Myocyte (in vitro differentiated cells): ENCODE measurements at places on chromosomes 6 and 20. TPM values are rescaled to one million over a fixed set of nuclear protein-coding genes. Genes with fewer than 3 reads are reported as not detected.

- DNase-seq = no peak
These were observed 49.6 kb downstream of the ATXN1 start for GRCh38 chr6:16711546-16712254.

DNA sequence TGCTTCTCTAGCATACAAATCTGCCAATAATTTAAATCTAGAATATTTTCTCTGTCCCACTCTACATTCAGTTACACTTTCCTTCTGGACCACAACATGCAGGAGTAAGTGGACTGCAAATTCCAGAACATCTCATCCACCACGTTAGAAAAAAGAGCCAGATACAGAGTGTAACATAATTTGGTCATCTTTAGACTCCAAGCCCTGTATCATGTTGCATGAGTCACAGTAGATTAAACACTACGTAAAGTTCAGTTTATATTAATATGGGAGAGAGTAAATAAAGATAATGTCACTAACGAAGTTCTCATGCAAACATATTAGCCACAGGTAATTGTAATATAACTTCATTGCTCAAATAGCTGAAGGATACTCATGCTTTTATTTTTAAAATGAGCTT lies 327.0 kb downstream of the C6orf118 start:
- DNase-seq = no peak

DNA sequence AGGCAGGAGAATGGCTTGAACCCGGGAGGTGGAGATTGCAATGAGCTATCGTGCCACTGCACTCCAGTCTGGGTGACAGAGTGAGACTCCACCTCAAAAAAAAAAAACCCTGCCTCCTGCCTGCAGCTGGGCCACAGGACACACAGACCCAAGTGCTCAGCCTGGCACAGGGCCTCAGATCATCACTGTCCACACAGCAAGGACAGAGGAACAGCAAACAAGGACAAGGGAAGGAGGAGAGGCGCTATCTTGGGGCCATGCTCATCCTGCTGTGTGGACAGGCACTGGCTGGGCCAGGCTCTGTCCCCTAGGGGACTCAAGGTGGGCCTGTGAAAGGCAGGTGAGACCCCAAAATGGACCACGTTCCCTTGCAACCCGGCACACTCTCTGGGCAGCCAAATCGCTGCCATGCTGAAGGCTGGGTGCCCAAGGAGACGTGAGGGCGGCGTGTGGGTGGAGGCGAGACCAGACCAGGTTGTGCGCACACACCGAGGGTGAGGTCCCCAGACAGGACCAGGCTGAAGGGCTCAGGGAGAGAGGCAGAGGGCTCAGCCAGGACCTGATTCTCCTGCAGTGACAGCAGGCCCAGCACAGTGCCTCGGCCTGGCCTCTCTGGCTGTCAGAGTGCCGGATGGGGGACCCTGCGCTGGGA lies 9.1 kb downstream of the UCKL1 start:
- DNase-seq = no peak

DNA sequence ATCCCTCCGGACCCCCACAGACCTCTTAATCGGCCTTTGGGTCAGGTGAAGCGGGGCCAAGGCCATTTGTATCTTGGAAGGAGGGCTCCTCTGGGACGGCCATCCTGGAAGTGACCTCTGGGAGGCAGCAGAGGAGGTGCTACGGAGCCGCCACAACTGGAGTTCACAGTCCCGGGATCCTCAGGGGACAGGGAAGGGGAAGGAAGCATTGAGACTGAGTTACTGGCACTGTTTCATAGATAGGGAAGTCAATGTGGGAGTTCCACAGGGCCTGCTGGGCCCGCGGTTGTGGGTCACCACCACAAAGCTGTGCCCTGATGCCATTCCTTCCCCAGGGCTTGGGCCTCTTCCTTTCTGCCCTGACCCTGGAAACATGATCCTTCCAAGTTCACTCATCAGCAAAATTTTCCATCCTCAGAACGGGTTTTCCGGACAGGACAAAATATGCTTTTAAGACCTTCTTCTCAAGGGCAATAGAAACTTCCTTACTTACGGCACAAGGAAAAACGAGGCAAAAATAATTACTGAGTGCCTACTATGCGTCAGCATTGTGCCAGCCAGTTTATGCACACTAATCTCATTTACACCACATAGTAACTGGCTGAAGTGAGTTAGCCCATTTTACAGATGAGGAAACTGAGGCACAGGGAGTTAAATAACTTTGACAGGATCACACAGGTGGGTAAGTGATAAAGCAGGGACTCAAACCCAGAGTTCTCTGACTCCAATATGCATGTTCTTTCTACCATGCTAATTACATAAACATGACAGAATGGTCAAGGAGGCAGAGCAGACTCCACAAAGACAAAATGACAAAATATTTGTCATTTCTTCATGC lies 143.8 kb downstream of the UNC5CL start:
- peak; percentile 85 for DNase-seq

Gene FOXO3
- total RNA-seq = 49.2 and 58.6 TPM in 2 replicates

- peak; percentile 29 for DNase-seq
These were observed 39.1 kb upstream of the ANKRD60 start for GRCh38 chr20:58267389-58268215.

Gene RNF182
- total RNA-seq = 8.1 and 8.8 TPM in 2 replicates

Gene OPRL1
- total RNA-seq = 1.0 and 1.1 TPM in 2 replicates

DNA sequence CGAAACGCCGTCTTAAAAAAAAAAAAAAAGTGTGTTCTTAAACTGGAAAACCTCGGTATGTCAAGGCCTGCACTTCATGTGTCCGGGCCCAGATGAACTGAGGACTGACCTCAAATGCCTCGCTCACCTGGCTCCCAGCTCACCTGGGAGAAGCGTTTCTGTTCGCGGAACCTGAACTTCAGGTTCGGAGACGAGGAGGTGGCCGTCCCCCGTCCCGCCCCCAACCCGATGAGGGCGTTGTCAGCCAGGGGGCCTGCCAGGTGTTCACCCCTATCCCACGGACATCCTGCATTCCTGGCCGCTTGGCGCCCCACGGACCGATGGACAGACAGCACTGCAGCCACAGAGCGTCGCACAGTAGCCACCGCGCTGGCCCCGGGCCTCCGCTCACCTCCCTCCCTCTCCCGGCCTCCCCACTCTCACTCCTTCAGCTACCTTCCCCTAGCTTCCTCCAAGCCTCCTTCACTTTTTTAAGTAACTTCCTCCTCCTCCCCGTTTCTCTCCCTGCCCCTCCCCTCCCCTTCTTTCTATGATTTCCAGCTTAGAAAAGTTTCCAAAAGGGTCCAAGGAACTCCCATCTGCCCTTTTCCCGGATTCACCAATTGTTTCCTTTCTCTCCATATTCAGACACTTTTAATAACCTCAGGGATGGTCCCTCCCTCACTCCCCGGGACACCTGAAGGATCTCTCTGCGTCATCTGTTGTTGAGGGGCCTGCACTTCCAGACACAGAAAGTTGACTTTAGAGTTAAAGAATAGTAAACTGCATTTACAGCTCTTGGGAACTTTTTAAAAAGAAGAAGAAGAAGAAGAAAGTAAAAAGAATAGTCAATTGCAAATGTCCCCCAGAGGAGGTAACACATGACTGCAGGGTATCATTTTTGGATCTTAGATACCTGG lies 22.7 kb upstream of the MCM3 start:
- DNase-seq = no peak

- no peak for DNase-seq
These were observed 156.9 kb downstream of the FAXC start for GRCh38 chr6:99192561-99192960.

- no peak for DNase-seq
These were observed 179.7 kb upstream of the SHLD1 start for GRCh38 chr20:5570452-5570851.

Gene NRSN1
- total RNA-seq = not detected in 2 replicates

GRCh38 chr6:169266746-169267591 lies 13.3 kb upstream of the THBS2 start:
- DNase-seq = no peak

- DNase-seq = no peak
These were observed 34.5 kb upstream of the BPIFA2 start for GRCh38 chr20:33133373-33133941.

- no peak for DNase-seq
These were observed 39.5 kb downstream of the CPXM1 start for GRCh38 chr20:2760952-2761305.

DNA sequence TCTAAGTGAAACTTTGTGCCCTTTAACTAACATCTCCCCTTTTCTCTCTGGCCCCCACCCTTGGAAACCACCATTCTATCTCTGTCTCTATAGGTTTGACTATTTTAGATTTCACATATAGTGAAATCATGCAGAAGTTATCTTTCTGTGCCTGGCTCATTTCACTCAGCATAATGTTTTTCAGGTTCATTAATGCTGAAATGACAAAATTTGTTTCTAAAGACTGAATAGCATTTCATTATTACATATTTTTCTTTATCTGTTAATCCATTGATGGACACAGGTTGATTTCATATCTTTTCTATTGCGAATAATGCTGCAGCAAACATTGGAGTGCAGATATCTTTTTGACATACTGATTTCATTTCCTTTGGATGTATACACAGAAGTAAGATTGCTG lies 30.7 kb downstream of the MEI4 start:
- DNase-seq = no peak

- peak; percentile 20 for DNase-seq
These were observed 86.7 kb upstream of the AGPAT4 start for GRCh38 chr6:161360520-161360919.

DNA sequence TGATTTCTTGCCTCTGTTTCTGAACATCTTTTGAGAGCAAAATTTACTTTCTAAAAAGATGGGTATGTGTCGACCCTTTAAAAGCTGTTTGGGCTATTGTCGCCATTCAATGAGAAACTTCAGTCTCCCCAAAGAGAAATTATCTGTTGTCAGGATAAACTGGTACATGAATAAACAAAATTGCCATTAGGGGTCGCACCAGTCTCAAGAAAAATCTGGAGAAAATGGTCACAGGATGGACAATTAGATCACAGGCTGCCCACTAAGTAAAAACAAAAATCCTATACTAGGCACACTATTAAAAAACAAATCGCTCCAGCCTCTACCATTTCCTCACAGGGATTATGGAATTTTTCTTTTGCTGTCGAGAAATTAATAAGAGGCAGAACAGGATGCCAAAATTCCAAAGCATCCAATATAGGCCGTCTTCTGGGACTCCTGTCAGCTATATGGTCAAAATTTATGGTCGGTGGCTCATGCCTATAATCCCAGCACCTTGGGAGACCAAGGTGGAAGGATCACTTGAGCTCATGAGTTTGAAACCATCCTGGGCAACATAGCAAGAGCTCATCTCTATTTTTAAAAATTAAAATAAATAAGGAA lies 5.5 kb upstream of the HLA-E start:
- peak; percentile 80 for DNase-seq

Gene MYB
- total RNA-seq = 0.21 TPM in 1 of 2 replicates, not detected in the other

- no peak for DNase-seq
These were observed 20.1 kb downstream of the CDKAL1 start for GRCh38 chr6:20554326-20554725.

Gene MOCS1
- 12.8 and 14.6 TPM in 2 replicates for total RNA-seq

DNA sequence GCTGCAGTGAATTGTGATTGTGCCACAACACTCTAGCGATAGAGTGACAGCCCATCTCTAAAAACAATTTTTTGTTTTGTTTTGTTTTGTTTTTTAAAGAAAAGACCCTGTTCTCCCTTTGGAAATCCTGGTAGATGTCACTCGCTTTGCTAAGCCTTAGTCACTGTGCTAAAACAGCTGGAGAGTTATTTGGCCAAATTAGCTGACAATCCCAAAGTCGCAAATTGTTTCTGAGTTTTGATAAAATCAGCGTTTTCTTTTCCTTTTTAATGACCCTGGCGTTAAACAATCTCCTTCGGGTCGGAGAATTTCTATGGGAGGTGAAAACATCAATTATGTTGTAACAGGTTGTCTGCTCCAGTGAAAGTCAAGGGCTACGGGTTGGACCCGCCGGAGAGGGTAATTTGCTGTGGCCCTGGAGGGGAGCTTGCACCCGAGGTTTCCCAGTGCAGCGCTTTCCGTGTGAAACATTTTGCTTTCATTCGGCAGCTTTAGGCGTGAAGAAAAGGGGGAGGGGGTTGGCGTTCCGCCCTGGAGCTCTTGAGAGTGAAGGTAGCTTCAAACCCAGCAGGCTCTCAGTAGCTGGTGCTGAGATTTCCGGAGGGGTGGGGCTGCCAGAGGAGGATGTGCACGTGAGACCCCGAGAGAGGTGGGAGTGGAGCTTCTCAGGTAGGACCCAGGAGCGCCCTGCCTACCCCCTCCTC lies 296.6 kb downstream of the PHACTR1 start:
- DNase-seq = no peak

Gene HCRTR2
- not detected in 2 replicates for total RNA-seq

- no peak for DNase-seq
These were observed 212.6 kb downstream of the SOD2 start for GRCh38 chr6:159480471-159480870.

DNA sequence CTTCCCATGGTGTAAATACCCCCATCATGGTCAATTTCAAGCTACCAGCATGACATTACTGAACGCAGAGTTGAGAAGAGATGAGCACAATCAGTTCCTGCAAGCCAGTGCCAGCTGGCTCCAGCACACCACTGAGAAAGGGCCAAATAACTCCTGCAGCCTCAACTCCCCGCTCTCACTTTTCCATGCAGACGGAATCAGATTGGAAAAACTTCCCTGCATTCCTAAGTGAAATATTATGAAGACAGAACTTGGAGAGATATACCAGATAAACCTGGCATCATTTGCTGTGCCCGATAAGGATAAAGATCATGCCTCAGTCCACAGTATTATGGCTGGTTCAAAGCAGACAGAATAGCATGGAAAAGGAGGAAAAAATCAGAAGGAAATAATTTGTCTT lies 56.7 kb downstream of the FILIP1 start:
- no peak for DNase-seq

Gene ARFRP1
- total RNA-seq = 47.1 and 63.1 TPM in 2 replicates

Gene PCNA
- total RNA-seq = 57.8 and 63.9 TPM in 2 replicates

Gene PNPLA1
- total RNA-seq = not detected in 2 replicates

DNA sequence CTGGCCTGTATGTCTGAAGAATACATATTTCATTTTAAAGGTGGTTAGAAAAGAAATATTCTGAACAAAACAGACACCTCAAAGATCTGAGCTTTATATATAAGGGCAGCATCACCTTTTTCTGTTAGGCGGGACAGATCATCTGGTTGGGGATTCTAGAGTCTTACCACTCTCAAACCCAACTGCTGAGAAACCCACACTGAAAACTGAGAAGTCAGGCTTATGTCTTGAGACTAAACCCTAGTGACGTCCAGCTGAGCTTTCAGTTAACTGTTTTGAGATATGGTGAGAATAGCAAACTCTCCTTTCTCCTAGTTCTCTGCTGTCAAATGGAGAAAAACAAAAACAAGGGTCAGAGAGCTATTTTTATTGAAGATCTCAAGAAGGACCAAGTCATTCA lies 63.7 kb upstream of the CCN6 start:
- DNase-seq = no peak

GRCh38 chr20:11582060-11582459 lies 335.6 kb upstream of the BTBD3 start:
- no peak for DNase-seq

DNA sequence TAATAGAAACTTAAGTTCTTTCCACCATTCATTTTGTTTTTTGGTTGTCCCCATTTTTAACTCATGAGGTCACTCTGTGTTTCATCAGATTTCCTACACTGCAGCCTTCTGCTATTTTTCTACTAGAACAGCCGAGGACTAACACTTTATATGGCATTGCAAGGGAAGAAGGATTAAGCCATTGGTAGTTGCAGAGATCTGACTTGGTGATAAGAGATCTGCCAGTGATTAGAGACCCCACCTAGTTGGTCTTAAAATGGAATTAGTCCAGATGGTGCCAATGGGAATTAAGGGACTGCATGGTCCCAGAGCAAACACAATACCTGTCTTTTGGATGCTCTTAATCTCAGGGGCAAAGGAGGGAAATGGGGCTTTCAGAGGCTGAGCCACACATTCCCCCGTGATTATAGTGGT lies 125.5 kb upstream of the TMEM170B start:
- no peak for DNase-seq
